PC-9 (cell line): ENCODE measurements at places on chromosomes 12 and 14. TPM values are rescaled to one million over a fixed set of nuclear protein-coding genes. Genes with fewer than 3 reads are reported as not detected.

- no peak overlapping the region for H3K4me3 ChIP-seq
- peaks cover 25% of the 10 kb centered on the region for H3K4me1 ChIP-seq
- no peaks in the 10 kb centered on the region for H3K27me3 ChIP-seq
- peaks cover 20% of the 10 kb centered on the region; the same call in 1 of the 2 replicates for H3K36me3 ChIP-seq
- H3K27ac ChIP-seq: no peak overlapping the region
These were observed 74.3 kb downstream of the FUT8 start for GRCh38 chr14:65486863-65487262.

- no peaks in the 10 kb centered on the region for H3K27me3 ChIP-seq
- DNase-seq: no peak
- H3K36me3 ChIP-seq: no peaks in the 10 kb centered on the region
- no peaks in the 10 kb centered on the region for H3K4me1 ChIP-seq
- H3K27ac ChIP-seq: no peak overlapping the region
These were observed 55.5 kb upstream of the ATXN7L3B start for GRCh38 chr12:74482115-74482514.

- no peaks in the 10 kb centered on the region for H3K27me3 ChIP-seq
- no peak overlapping the region for H3K27ac ChIP-seq
- H3K36me3 ChIP-seq: no peaks in the 10 kb centered on the region
- DNase-seq: no peak
These were observed 4.7 kb upstream of the NCKAP5L start for GRCh38 chr12:49832836-49833421.

GRCh38 chr12:114209861-114210260, 196.1 kb downstream of the TBX5 start:
- no peak overlapping the region for H3K4me3 ChIP-seq
- peaks cover 6% of the 10 kb centered on the region; the same call in 1 of the 2 replicates for H3K27me3 ChIP-seq
- no peak overlapping the region for H3K27ac ChIP-seq
- DNase-seq: no peak
- no peaks in the 10 kb centered on the region for H3K4me1 ChIP-seq

- no peak overlapping the region for H3K27ac ChIP-seq
- H3K4me1 ChIP-seq: no peaks in the 10 kb centered on the region
- H3K4me3 ChIP-seq: no peak overlapping the region
- peaks cover 9% of the 10 kb centered on the region; the same call in 1 of the 2 replicates for H3K27me3 ChIP-seq
These were observed 20.6 kb upstream of the PCNX1 start for GRCh38 chr14:70886421-70887206.

DNA sequence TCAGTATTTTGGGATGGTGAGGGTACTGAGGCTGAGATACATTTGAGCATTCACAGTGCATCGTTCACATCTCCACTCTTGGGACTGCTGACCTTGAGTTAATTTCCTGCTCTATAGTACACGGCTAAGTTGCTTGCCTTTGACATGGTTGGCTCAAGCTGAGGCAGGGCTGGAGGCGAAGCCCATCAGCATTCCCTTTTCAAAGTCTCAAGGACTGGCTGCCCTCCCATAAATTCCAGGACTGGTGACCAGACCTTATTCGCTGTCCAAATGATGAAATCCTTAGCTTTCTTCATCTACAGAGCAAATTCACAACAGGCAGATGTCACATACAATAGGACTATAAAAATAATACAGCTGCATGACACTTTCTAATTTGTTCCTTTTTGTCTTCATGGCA, 85.9 kb downstream of the SSPN start:
- no peak overlapping the region for H3K27ac ChIP-seq
- no peaks in the 10 kb centered on the region for H3K36me3 ChIP-seq
- no peak overlapping the region for H3K4me3 ChIP-seq
- DNase-seq: no peak
- no peaks in the 10 kb centered on the region for H3K27me3 ChIP-seq
- peaks cover 7% of the 10 kb centered on the region for H3K4me1 ChIP-seq

GRCh38 chr14:71139294-71139946, 232.2 kb downstream of the PCNX1 start:
- H3K4me1 ChIP-seq: peaks cover 40% of the 10 kb centered on the region
- H3K27ac ChIP-seq: no peak overlapping the region
- no peak for DNase-seq
- no peaks in the 10 kb centered on the region for H3K36me3 ChIP-seq
- no peak overlapping the region for H3K4me3 ChIP-seq
- no peaks in the 10 kb centered on the region for H3K27me3 ChIP-seq

GRCh38 chr12:6631549-6631961, 4.2 kb downstream of the LPAR5 start:
- no peak overlapping the region for H3K27ac ChIP-seq
- no peak overlapping the region for H3K4me3 ChIP-seq
- DNase-seq: no peak
- H3K27me3 ChIP-seq: no peaks in the 10 kb centered on the region
- peaks cover 18% of the 10 kb centered on the region for H3K4me1 ChIP-seq
- no peaks in the 10 kb centered on the region for H3K36me3 ChIP-seq

DNA sequence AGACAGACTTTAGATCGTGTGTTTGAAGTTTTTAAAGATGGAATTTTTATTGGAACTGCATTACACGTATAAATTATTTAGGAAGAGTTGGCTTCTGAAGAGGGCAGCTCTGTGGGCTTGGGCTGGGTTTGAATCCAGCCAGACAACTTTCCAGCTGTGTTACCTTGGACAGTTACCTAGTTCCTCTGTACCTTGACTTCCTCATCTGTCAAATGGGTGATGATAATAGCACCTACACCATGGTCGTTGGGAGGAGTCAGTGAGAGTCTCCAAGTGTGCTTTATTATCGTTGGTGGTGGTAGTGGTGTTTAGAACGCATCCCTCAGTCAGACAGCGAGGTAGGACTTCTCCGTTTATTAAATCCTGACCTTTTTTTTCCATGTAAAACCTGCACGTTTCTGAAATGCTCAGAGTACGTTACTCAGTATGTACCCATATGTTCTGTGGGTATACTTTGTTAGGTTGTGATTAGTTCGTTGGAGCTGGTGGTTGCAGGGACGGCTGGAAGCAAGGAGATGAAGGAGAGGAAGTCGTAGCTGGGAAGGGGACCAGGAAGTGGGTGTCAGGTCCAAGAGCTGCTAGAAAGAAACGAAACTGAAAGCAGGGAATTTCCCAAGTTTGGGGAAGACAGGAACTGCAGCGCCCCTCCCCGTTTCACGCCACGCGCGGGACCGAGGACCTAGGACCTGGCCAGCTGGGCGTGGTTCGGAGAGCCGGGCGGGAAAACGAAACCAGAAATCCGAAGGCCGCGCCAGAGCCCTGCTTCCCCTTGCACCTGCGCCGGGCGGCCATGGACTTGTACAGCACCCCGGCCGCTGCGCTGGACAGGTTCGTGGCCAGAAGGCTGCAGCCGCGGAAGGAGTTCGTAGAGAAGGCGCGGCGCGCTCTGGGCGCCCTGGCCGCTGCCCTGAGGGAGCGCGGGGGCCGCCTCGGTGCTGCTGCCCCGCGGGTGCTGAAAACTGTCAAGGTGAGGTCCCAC, at the start of gene OAS3:
OAS3 (plus strand) TSS at position 734 of the 979 bp plus-strand sequence; CDS start at position 791, 57 bp downstream.
- H3K27me3 ChIP-seq: no peaks in the 10 kb centered on the region
- H3K4me3 ChIP-seq: peak within 1 kb of the TSS; percentile 73
- DNase-seq: peak; percentile 68

GRCh38 chr12:12508612-12509011, 54.1 kb downstream of the DUSP16 start:
- H3K27me3 ChIP-seq: no peaks in the 10 kb centered on the region
- no peak overlapping the region for H3K4me3 ChIP-seq
- DNase-seq: no peak
- H3K27ac ChIP-seq: no peak overlapping the region
- H3K4me1 ChIP-seq: no peaks in the 10 kb centered on the region
- H3K36me3 ChIP-seq: no peaks in the 10 kb centered on the region

GRCh38 chr14:100651999-100652508, 64.8 kb upstream of the BEGAIN start:
- H3K27ac ChIP-seq: no peak overlapping the region
- no peaks in the 10 kb centered on the region for H3K27me3 ChIP-seq
- no peak for DNase-seq
- H3K4me3 ChIP-seq: no peak overlapping the region

DNA sequence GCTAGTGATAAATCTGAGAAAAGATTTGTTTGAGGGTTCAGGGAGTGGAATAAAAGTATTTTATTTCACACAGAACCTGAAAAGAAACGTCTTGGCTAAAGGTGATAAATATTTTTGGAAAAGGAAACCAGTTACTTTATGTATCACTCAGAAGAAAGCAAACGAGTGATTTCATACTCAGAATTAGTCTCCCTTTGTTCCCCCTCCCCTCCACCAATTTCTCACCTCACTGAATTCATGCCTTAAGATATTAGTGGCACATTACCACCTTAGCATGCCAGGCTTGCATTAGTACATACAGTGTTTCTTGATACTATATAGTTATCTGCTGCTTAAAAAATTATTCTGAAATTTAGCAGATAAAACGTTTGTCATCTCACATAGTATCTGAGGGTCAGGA, 28.2 kb downstream of the G2E3 start:
- H3K27me3 ChIP-seq: no peaks in the 10 kb centered on the region
- H3K27ac ChIP-seq: no peak overlapping the region

DNA sequence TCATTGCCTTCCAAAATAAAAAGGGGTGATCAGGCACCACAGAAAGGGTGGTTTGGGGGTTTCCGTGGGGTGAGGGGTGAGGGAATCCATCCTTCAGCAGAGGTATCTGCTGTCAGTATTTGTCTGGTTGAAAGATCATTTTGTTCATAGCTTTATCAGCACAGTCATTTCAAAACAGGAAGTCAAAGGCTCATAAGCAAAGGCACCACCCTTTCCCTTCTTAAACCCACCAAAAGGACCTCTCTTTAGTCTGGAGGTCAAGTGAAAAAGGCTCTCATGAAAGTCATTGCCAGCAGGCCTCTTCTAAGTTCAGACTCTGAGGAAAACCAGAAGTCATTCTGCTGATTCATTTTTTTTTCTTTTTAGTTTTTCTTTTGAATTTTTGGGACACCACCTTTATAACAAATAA, 6.2 kb downstream of the CHST11 start:
- no peaks in the 10 kb centered on the region for H3K27me3 ChIP-seq
- no peak for DNase-seq
- peaks cover 10% of the 10 kb centered on the region; the same call in 1 of the 2 replicates for H3K36me3 ChIP-seq

- H3K27me3 ChIP-seq: no peaks in the 10 kb centered on the region
- peaks cover 52% of the 10 kb centered on the region for H3K4me1 ChIP-seq
These were observed 86.8 kb downstream of the RFLNA start for GRCh38 chr12:124381456-124382296.

DNA sequence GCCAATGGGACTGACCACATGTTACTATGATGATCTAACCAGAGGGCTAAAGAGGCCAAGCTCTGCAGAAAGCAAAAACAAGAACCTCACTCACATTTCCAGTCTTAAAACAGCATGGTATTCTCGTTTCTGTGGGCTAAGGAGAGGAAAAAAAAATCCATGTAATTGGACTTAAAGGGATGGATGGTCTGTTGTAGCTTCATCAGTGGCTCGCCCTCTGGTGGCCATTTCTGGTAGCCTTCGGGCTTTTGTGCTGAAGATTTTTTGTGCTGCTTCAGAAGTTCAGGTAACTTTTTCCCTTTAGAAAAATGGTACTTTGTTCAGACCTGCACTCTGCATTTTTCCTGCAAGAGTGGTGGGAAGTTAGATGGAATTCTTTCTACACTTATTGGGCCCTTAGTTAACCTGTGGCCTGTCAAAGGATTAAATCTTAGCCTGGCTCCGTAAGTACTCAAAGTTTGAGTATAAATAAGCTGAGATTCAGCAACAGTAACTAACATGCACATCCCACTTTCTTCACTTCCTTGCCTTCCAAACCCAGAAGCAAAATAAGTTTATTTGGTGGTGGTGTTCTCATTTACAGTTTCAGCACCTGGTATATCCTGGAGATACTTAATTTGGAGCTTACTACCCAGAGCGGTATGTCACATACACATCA, 22.3 kb downstream of the DCAF4 start:
- H3K27me3 ChIP-seq: no peaks in the 10 kb centered on the region
- no peak overlapping the region for H3K4me3 ChIP-seq
- peak; percentile 62 for DNase-seq

- no peak overlapping the region for H3K4me3 ChIP-seq
- DNase-seq: no peak
- no peaks in the 10 kb centered on the region for H3K27me3 ChIP-seq
- no peak overlapping the region for H3K27ac ChIP-seq
- no peaks in the 10 kb centered on the region for H3K36me3 ChIP-seq
- no peaks in the 10 kb centered on the region for H3K4me1 ChIP-seq
These were observed 183.4 kb downstream of the SLC25A21 start for GRCh38 chr14:36988989-36989388.

GRCh38 chr12:127957001-127957660, 309.8 kb upstream of the TMEM132C start:
- no peaks in the 10 kb centered on the region for H3K4me1 ChIP-seq
- no peaks in the 10 kb centered on the region for H3K36me3 ChIP-seq
- DNase-seq: no peak
- no peak overlapping the region for H3K27ac ChIP-seq
- no peak overlapping the region for H3K4me3 ChIP-seq
- no peaks in the 10 kb centered on the region for H3K27me3 ChIP-seq

DNA sequence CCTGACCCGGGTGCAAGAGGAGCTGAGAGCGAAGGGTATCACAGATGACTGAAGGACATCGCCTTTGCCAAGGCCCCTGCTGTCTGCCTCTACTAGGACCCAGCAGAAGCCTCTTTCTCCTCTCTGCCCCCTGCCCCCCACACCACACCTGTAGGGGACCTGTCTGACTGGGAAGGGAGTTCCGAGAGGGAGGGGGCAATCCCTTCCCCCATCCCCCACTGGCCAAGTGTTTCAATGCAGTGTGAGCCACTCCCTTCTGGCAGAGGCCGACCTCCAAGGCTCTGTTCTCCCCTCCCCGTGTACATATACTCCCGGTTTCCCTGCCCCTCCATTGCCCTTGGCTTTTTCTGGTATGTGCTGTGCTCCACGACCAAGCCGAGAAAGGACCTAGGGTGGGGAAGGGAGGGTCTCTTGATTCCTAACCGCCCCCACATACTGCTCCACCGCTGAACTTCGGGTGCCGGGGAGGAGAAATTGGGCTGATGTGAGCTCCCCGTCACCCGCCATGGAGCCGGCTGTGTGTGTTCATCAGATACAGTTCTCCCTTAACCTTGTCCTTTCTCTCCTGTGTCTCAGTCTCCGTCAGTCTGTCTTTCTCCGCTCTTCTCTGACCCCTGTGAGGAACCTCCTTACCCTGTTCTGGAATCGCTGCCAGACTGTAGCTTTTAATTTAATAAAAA, 2.0 kb upstream of the ARHGEF25 start:
- H3K4me3 ChIP-seq: no peak overlapping the region
- DNase-seq: no peak
- H3K27me3 ChIP-seq: peaks cover 59% of the 10 kb centered on the region
- H3K27ac ChIP-seq: no peak overlapping the region
- no peaks in the 10 kb centered on the region for H3K36me3 ChIP-seq

The FAM90A1 gene
- total RNA-seq: 1.6 and 1.7 TPM in 2 replicates

The PTPRB gene
- total RNA-seq: 1.3 and 1.9 TPM in 2 replicates

The TMTC1 gene
- 3.1 and 4.8 TPM in 2 replicates for total RNA-seq

The IL31 gene
- total RNA-seq: not detected in 2 replicates

The KRT71 gene
- total RNA-seq: not detected in 2 replicates

The CIDEB gene
- total RNA-seq: not detected in 2 replicates

The STXBP6 gene
- total RNA-seq: 10.0 and 12.3 TPM in 2 replicates

The KLRD1 gene
- 0.68 and 1.2 TPM in 2 replicates for total RNA-seq
